ENCODE measurements at places on chromosomes 2 and 18.

GRCh38 chr2:227479865-227480475 lies 8.0 kb downstream of the AGFG1 start:
- no peak for DNase-seq

- DNase-seq: peak; percentile 64
Measured at GRCh38 chr2:24919506-24920097, 435 bp downstream of the ADCY3 start.

GRCh38 chr2:682226-682625 lies 5.0 kb upstream of the TMEM18 start:
- DNase-seq: no peak

- no peak for DNase-seq
Measured at GRCh38 chr2:216549926-216550690, 51.5 kb downstream of the RPL37A start.

DNA sequence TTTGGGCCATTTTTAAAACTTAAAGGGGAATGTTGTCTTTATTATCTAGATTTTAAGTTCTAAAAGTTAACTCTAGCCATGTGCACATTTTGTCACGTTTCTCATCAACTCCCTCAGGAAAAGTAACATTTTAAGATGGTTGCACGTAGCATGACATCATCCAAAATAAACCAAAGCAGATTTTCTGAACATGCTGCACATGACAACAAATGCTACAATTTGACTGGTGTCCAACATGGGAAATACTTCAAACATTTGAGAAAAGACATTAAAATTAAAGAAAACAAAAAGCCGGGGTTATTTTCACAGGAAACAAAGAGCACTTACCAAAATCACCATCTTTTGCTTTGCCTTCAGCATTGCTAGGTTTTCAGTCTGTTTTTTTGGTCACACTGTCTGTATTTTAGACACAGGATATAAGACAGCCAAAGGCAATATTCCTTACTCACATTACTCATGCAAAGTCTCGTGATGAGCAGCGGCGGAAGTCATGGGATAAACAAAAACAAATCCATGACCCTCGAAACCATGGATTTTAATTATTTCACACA lies 51.3 kb upstream of the RND3 start:
- DNase-seq: no peak

- no peak for DNase-seq
Measured at GRCh38 chr2:240453461-240454105, 18.1 kb downstream of the GPC1 start.

DNA sequence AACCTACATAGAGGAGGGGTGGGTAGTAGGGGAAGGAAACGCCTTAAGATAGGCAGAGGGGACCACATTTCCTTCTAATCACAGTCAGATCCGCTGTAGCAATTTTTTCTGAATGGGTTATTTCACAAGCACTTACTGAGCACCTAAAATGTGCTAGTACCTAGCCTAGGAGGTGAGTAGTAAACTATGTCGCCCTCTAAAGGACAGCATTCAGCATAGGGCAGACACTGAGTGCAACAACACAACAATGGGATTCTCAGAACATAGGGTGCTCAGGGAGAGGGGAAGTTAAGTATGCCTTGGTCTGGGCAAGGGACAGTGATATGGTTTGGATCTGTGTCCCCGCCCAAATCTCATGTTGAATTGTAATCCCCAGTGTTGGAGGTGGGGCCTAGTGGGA lies 166.1 kb upstream of the RAB6C start:
- no peak for DNase-seq

- DNase-seq: no peak
Measured at GRCh38 chr2:101112772-101113157, 38.4 kb downstream of the TBC1D8 start.

DNA sequence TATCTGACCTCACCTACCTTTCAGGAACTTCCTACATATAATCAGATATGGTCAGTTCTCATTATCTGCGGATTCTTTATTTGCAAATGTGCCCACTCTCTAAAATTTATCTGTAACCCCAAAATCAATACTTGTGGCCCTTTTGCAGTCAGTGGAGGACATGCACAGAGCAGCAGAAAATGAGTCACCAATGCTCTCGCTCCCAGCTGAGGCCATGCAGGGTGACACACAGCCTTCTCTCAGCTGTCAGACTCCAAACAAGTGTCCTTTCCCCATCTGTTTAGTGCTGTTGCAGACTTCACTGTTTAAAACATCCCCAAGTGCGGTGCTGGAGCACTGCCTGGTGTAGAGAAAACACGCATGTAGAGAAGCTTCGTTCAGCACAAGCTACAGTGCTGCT lies 171.9 kb upstream of the SALL3 start:
- peak; percentile 17 for DNase-seq

GRCh38 chr2:234980451-234981187 lies 28.8 kb downstream of the SH3BP4 start:
- no peak for DNase-seq

DNA sequence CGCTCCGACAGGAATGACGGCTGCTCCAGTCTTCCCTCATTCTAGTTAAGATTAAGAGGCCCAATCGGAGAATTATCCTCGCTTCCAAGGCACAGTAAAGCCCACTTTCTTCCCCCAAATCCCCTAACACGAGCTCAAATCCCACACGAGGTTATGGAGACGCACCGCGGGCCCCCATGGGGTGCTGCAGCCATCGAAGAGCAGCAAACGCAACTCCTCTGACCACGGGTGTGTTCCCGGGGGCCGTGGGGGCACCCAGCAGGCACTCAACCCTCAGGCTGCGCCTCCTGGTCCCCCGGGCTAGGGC lies 446 bp downstream of the COPS9 start:
- no peak for DNase-seq

DNA sequence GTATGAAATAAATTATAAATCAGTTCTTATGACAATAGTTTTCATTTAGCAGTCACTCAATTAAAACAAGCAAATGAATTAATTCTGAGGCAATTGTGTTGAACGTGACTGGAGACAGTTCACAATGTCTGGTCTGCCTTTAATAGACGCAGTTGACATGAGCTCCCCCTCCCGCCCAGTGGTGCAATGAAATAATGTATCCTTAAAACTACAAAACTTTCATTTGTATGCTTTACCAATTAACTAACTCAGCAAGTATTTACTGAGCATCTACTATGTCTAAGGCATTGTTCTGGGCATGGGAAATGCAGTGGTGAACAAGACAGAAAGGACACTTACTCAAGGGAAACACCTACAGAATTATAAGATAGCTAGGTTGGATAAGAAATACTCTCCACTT lies 3.5 kb upstream of the DSC2 start:
- DNase-seq: no peak

- no peak for DNase-seq
Measured at GRCh38 chr2:129753261-129753660, 226.2 kb upstream of the RAB6C start.

- DNase-seq: no peak
Measured at GRCh38 chr2:119432851-119433522, 1.3 kb downstream of the TMEM37 start.

Measured in tibial artery (tissue), 4 donors.